ENCODE measurements at places on chromosomes 7 and 10.

DNA sequence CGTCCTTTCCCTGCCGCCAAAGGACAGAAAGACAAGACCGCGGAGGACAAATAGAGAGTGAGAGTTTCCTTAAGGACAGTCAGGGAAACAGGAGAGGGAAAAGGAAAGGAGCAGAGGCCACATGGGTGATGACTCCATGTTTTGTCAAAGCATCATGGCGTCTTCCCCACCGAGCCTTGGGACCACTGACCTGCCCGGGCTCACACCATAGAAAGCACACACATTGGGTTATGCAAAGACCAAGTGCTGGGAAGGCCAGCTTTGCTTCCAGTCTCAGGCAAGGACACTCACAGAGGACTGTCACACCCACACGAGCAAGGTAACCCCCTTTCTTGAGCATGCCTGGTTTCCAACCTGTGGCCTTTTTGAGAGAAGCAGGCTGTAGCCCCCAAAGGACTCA is 23.3 kb upstream of the HABP2 start:
- DNase-seq, result no peak

- DNase-seq, result no peak
These were observed 53.6 kb upstream of the ZPBP start for GRCh38 chr7:50146692-50147091.

GRCh38 chr7:151837285-151838042 is 39.5 kb downstream of the PRKAG2 start:
- DNase-seq, result no peak

- no peak for DNase-seq
These were observed 228.8 kb downstream of the DKK1 start for GRCh38 chr10:52542906-52543305.

GRCh38 chr10:73439605-73440312 is 6.4 kb upstream of the MSS51 start:
- DNase-seq, result no peak

GRCh38 chr7:141239661-141240060 is 165.8 kb downstream of the TMEM178B start:
- DNase-seq, result no peak

- DNase-seq, result no peak
These were observed 1.1 kb downstream of the HNRNPA2B1 start for GRCh38 chr7:26199301-26200037.

- DNase-seq, result no peak
These were observed 312.5 kb upstream of the CHRM2 start for GRCh38 chr7:136555933-136556332.

DNA sequence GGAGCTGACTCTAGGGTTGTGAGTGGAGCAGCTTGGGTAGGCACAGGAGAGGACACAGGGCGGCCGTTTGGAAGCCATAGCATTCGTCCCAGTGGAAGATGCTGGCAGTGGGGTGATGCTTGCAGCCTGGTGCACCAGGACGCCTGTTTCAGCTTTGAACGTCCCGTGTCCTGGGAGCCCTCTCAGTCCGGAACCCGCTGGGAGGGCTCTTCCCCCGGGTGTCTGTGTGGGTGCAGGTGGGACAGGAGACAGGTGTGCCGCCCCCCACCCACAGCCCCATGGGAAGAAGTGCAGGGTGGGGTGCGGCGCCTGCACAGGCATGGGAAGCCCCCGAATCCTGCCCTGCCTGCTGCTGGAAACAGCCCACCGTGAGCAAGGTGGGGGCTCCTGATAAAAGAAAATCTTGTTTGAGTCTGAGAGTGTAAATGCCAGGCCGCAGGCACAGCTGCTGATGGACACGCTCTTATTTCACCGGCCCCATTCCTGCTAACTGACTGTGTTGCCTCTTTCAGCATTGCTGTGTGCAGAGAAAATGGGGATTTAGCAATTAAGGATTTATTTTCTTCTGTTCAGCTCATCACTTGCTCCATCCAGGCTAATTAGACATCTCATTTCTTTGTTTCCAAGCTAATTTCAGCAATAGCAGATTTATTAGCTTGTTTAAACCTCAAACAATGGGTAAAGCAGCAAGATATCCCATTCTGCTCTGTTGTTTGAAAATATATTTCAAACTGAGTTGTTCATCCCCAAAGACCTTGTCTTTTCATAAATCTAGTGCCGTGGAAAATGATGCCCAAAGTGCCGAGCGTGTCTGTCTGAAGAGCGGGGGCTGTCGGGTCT is 54.9 kb upstream of the DPYSL4 start:
- DNase-seq, result no peak

DNA sequence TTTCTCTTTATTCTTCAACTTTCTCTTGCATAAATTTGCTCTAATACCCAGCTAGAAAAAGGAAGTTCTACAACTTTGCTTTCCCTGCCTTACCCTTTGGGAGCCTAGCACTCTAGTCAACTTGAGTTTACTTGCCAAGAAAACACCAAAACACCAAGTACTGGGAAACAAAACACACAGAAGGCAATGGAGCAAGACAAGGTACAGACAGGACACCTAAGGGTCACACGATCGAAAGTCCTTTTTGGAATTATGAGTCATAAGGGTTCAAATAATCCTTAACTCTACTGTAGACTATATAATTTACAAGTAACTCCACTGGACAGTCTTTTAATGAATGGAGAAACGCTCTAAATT is 42.6 kb upstream of the ANAPC16 start:
- no peak for DNase-seq

DNA sequence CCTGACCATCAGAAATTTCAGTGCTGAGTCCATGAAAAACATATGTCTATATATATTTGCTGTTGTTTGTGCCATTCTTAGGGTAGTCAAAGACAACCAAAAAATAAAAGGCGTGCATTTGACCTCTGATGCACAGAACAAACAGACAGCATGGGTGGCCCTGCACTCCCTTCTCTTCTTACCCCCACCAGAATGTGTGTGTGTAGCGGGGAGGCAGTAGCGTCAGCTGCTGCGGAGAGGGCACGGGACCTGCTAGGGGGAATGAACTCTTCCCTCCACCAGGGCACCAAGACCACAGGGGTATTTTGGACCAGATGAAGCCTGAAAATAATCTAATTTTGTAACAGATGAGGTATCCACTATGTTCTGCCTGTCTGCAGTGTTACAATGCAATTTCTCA is 277.7 kb upstream of the ZNF32 start:
- no peak for DNase-seq

- DNase-seq, result no peak
These were observed 30.3 kb downstream of the CCNJ start for GRCh38 chr10:96073722-96074121.

GRCh38 chr10:126277181-126277580 is 111.1 kb downstream of the ADAM12 start:
- DNase-seq, result no peak

DNA sequence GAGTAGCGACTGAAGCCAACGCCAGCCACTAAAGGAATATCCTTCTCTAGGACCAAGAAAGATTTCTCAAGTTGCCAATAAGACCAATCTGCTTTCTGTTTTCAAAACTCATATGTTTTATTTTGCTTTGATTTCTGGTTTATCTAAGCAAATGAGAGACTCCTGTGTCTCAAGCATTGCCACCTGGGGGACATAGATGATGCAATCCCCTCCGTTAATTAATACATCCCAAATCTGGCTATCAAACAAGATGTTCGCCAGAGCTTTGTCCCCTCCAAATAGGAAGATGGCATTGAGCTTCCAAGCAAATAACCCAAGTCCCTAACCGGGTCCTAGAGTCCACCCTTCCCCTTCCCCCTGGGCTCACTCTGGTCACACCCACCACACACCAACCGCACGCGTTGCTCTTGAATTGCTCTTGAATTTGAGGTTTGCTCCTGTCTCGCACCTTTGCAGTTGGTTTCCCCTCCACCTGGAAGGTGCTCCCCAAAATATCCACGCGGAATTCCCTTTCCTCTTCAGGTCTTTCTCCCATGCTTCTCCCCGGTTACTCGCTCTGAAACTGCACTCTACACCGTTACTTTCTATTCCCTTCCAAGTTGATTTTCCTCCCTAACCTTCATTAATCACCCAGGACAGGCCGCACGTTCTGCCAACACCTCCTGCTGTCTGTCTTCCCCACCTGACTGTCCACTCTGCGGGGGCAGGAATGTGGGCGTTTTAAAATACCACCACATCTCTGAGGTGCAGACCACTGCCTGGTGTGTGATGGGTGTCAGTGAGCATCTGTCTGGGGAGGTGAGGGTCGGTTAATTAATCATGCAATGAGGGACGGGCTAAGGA is 64.1 kb upstream of the RNF32 start:
- no peak for DNase-seq

DNA sequence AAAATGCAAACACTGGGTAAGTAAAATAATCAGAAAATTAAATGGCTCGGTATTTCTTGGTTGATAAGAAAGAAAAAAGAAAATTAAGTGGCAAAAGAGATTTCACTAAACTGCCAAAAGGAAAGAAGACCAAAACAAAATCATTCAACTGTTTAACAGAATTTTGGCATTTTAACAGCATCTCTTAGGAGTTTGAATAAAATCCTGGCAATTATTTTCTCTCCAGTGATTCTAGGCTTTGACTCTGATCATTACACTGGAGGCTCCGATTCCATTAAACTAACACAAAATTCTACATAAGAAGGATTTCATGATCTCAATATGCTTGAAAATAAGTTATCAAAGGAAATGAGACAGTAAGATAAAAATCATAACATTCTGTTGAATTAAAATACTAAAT is 62.3 kb downstream of the ARHGAP21 start:
- no peak for DNase-seq

DNA sequence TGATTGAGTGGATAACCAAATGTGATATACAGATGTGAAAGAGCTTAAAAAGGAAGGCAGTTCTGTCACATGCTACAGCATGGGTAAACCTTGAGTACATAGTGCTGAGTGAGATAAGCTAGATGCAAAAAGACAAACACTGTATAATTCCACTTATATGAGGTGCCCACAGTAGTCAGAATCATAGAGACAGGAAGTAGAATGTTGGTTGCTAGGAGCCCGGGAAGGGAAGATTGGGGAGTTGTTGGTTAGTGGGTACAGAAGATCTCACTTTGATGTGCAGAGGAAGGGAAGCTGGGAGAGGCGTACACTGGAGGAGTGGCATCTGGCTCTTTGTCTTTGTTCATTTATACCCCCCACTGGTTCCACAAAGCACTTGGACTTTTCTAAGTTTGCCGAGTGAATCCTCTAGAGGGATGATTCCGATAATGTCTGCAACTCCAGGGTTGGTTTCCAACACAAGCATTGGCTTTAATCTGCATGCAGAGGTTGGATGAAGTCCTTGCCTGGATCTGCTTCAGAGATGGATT is 39.5 kb downstream of the TSPAN14 start:
- no peak for DNase-seq

- no peak for DNase-seq
These were observed 77.5 kb upstream of the STEAP1B start for GRCh38 chr7:22577470-22578001.

DNA sequence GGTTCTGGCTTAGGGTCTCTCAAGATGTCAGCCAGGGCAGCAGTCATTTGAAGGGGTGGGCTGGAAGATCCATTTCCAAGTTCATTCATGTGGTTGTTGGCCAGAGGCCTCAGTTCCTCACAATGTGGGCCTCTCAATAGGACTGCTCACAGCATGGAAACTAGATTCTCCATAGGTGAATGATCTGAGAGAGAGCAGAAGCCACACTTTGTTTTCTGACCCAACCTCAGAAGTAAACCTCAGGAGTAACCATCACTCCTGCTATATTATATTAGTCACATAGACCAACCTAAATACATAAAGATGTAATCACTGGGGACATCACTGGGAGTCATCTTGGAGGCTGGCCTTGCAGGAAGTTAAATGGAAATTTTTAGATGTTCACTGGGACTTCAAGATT is 42.2 kb downstream of the GBF1 start:
- DNase-seq, result no peak

- no peak for DNase-seq
These were observed 237.2 kb upstream of the AKR1E2 start for GRCh38 chr10:4588824-4589223.
